Large intestine (tissue), 12 donors: ENCODE measurements at places on chromosomes 12 and 14. TPM values are rescaled to one million over a fixed set of nuclear protein-coding genes. Genes with fewer than 3 reads are reported as not detected.
A peak's percentile ranks its signal among the peaks of the same experiment; 100 is the strongest.

GLS2 gene
- polyA plus RNA-seq, result 1.5 TPM

DACT1 gene
- polyA plus RNA-seq, result 13.5 TPM

P2RX2 gene
- polyA plus RNA-seq, result 24.1 TPM

ACVR1B gene
- 60.3 TPM for polyA plus RNA-seq

TMEM30B gene
- polyA plus RNA-seq, result 36.6 TPM

PZP gene
- polyA plus RNA-seq, result 0.24 TPM

AJUBA gene
- 22.0 TPM for polyA plus RNA-seq

DNA sequence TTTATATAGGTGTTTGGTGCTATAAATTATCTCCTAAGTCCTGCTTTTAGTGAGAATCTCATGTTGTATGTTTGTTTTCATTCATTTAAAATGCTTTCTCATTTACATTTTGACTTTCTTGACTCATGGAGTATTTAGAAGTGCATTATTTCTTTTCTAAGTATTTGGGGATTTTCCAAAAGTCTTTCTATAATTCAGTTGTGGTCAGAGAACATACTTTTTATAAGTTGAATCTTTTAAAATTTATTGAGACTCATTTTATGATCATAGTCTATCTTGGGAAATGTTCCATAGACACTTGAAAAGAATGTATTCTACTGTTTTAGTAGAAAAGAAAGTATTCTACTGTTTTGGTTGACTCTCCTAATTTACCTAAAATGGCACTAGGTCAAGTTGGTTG, 168.2 kb downstream of the AKAP6 start:
- DNase-seq, result no peak

- DNase-seq, result no peak
Measured at GRCh38 chr12:123483602-123484248, 25.8 kb downstream of the SNRNP35 start.

GRCh38 chr12:63967358-63968145, 123.1 kb downstream of the SRGAP1 start:
- DNase-seq, result no peak

GRCh38 chr12:129717438-129717837, 186.4 kb downstream of the TMEM132D start:
- no peak for DNase-seq

DNA sequence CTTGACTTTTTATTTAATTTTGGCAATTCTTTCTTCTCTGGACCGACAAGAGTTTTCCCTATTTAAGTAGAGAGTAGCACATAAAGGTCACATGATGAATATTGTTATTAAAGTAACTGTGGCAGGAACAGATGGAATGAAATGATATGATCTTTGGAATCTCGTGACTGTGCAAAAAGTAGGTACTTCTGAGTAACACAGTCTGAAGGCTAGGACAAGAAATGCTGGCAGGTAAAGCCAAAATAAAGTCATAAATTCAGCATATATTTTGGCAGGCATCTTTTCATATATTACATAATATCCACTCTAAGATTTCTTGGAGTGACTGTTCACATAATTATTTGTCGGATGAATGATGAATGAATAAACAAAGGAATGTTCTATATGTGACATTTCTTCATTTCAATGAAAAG, 121.4 kb downstream of the EFCAB11 start:
- no peak for DNase-seq

DNA sequence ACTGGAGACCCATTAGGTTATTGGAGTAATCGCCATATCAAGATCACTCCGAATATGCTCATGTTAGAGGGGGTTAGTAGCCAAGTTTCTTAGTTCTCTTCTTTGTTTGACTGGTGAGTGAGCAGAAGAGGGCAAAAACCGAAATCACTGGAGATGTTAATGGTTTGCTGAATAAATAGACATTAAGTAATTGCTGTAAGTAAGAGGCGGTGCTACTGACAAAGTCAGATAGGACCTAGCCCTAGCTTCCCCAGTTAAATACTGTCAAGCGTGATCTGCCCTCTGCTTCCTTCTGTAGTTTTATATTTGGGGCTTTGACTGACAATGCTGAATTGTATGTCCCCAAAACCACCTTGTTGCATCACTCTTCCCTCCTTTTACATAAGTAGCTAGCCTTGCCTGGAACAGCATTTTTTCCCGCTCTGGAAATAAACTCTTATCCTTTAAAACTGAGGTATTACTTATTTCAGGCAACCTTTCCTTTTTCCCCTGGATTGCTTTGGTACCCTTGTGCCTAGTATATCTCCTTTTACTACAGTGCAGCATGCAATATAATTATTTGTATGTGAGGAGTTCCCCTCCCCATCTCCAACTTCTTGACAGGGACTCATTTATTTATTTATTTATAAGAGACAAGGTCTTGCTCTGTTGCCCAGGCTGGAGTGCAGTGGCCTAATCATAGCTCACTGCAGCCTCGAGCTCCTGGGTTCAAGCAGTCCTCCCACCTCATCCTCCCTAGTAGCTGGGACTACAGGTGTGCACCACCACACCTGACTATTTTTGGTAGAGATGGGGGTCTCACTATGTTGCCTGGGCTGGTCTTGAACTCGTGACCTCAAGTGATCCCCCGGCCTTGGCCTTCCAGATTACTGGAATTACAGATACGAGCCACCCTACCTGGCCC, 1.4 kb downstream of the SNRPF start:
- DNase-seq, result peak; percentile 20

DNA sequence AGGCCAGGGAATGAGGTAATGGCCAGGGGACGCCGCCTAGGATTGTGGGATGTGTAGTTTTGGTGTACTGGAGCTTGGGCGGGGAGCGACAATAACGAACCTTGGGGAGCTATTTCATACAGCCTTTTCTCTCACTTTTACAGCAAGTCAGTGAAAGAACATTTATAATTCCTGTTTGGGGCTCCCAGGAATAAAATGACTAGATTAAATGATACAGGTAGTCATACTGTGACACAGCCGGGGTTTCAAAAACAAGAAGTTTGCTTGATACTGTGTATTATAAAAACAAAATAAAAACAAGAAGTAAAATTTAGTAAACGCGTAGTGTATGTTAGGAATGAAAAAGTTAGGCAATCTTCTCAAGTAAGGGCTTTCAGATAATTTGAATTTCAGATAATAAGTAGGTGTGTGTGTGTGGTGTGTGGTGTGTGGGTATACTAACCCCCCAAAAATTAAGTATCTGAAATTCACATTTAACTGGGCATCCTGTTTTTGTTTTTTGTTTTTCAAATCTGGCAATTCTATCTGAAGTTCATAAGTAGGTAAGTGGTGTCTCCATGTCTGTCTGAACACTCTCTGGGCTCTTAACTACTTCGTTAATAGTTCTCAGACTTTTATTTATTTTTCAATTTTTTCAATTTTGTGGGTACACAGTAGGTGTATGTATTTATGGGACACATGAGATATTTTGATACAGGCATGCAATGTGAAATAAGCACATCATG, 458 bp upstream of the DCTN2 start:
- DNase-seq, result no peak

DNA sequence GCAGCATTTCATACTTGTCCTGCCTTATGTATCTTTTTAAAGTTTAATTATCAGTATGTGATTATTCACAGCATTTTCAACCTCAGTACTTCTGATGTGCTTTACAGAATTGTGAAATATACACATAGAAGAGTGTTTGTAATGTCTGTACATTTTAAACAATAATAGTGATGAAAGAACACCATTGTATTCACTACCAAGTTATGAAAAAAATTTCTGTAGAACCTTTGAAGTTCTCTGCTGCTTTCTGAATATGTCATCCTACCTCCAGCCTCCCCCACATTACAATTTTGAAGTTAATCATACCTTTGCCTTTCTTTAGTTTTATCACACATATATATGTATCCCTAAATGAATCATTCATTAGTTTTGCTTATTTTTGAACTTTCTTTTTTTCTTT, 24.8 kb downstream of the FRMD6 start:
- DNase-seq, result no peak

- DNase-seq, result peak; percentile 79
Measured at GRCh38 chr14:71165121-71166031, 258.1 kb downstream of the PCNX1 start.

GRCh38 chr12:563250-563781, 99.9 kb downstream of the NINJ2 start:
- DNase-seq, result no peak

- no peak for DNase-seq
Measured at GRCh38 chr12:64029013-64029857, 184.7 kb downstream of the SRGAP1 start.

- no peak for DNase-seq
Measured at GRCh38 chr12:51771008-51771407, 77.5 kb downstream of the FIGNL2 start.

DNA sequence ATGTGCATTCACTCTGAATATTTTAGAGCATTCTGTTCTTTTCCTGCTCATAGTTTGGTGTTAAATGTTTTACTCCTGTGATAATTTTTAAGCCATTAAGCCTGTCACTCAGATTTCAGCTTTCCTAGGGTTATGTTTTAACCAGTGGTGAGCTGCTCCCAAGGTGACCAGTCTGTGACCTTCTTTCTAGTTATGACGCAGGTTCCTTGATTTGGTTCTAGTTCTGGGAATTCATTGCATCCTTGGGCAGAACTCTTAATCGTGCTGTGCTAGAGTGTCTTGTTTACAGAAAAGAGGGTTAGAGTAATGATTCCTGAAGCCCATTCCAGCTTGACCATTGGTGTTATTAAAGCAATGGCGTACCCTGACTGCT, 2.2 kb downstream of the GABARAPL1 start:
- no peak for DNase-seq
